ENCODE measurements at places on chromosomes 13 and 19.

DNA sequence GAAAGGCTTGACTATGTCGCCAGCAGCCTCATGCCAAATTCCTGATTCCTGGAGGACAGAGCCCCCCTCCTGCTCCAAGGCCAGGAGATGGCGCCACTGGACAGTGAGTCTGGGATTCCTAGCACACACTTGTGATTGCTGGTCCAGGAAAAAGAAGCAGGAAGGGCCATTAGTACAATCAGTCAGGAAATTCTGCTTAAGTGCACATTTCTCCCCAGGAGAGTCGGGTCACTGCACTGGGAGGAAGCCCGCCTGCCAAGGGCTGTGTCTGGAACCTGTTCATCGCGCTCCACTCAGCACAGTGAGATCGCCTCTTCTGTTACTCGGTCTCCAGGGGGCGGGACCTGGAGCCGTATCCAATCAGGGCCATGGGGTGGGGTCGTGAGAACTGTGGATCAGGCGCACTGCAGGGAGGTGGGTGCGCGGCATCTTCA, 65.1 kb downstream of the ZNF823 start:
- no peak for DNase-seq

GRCh38 chr13:89267734-89268133, 1596.6 kb downstream of the SLITRK5 start:
- DNase-seq = no peak

DNA sequence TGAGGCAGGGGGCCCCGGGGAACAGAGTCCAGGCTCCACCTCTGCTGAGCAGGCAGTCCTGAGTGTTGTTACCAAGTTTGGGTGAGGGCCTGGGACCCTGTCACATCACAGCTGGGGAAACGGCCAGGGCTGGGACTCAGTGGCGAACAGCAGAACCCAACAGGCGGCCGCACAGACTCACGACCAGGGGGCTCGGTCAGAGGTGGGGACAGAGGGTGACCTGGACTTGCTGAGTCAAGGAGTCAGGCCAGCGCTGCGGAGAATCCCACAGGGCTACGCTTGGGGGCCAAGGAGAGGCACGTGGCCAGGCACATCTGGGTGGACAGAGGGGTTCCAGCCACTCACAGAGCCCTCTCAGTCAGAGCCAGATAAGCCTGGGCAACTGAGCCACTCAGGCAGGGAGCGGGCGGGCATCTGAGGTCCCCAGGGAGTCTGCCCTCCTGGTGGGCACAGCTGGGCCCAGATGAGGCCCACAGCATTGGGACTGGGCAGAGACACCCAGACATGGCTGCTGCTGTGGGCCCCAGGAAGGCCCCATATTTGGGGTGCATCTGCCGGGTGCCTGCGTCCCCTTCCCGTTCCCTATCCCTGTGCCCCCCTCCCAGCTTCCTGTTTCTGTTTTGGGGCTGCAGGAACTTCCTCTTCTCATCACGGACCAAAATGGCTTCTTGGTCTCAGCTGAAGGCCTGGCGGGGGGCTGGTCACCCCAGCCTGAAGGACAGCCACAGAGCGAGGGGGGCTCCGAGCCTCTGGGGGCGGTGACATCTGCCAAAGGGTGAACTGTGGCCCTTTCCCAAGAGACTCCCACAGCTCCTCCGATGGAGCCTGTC, 34.0 kb downstream of the CEBPA start:
- peak; percentile 66 for DNase-seq

- no peak for DNase-seq
Observed at GRCh38 chr19:35206855-35207254, 21.7 kb downstream of the FAM187B start.

GRCh38 chr19:2331601-2332246, 3.2 kb downstream of the SPPL2B start:
- no peak for DNase-seq

GRCh38 chr13:21637296-21637695, 33.3 kb upstream of the MICU2 start:
- DNase-seq = peak; percentile 36

DNA sequence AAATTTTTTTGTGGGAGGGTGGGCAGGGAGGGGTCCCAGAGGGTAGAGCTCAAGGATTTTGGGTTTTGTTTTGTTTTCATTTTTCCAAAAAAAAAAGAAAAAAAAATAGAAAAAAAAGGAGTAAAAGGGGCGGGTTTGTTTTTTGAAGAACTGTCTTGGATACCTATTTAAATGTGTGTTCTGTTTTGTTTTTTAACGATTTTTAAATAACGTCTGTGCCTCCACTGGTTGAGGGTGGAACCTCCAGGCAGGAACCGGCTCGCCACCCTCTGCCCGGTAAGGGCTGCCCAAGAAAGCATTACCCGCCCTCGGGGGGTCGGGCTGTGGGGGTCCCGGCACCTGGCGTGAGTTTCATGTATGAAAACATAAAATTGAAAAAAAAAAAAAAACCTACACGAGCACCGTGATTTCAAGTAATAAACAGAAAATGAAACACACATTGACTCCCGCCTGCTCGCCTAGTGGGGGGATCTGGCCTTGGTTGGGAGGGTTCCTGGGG, 10.4 kb downstream of the MIDN start:
- DNase-seq = no peak

- DNase-seq = peak; percentile 23
Observed at GRCh38 chr13:98279473-98280175, 102.6 kb upstream of the RNF113B start.

DNA sequence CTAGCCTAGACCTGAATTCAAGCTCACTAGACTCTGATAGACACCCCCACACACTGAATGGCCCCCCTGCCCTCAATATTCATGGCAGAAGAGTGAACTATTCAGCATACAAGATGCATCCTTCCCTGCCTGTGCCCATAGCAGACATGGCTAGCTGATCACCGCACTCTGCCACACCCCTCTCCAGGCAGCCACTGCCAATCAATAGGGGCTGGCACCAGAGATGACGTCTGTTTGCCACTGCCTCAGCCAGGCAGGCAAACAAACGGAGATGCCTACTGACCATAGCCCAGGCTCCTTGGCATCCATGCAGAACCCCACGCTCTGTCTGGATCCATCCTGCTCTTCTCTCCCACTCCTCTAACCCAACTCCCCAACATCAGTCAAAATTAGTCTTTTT, 13.8 kb upstream of the NPAS1 start:
- no peak for DNase-seq

GRCh38 chr19:45645631-45646344, 6.6 kb upstream of the EML2 start:
- no peak for DNase-seq

DNA sequence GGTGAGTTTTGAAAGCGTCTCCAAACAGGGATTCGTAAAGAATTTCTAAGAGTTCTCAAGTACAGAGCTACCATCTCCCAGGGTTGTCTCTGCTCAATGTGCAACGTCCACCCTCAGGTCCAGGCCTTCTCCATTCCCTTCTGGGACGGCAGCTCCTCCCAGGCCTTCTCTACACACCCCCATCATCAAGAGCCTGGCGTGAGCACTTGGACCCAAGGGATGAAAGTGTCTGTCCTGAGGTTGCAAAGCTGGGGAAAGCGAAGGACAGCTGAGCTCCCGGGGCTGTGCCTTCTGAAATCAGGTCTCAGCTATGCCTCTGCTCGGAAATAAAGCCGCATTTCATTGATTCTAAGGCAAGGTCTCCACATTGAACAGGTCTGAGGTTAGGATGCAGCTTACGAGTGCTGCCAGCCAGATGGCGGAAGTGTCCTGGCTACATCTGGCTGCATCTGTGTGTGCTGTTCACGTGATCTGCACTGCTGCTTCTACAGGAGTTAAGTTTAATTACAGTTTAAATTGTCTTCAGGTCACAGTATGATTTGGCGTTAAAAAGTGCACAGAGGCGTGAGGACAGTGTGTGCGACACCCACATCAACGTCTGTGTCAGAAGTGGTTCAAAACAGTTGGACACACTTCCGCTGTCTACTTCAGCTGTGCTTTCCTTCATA, 27.0 kb upstream of the MIER2 start:
- peak; percentile 42 for DNase-seq

DNA sequence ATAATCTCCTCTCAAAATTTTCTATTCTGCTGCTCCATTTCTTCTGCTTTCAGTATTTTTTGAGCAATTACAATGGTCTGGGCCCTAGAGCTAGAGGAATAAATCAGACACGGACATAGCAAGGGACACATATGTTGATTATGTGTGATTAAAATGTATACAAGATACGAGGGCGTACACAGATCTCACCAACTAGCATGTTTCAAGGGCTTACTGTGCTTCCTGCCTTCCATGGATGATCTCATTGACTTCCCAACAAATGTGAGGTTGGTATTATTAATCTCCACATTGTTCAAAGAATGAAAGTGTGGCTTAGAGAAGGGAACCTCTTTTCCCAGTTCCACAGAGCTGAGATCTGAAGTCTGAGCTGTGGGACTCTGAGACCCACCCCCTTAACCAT, 9.1 kb downstream of the PLD3 start:
- no peak for DNase-seq

- DNase-seq = no peak
Observed at GRCh38 chr13:99299256-99299919, 7.8 kb downstream of the GPR183 start.

Data from Kasumi-1 (cell line).